Activated B cell treated with CpG ODN at 0.5 μM for 24 hours (primary cell): ENCODE measurements at places on chromosomes 2 and 18. TPM values are rescaled to one million over a fixed set of nuclear protein-coding genes. Genes with fewer than 3 reads are reported as not detected.

- no peak for DNase-seq
Observed at GRCh38 chr2:380772-381171, 92.9 kb upstream of the ALKAL2 start.

DNA sequence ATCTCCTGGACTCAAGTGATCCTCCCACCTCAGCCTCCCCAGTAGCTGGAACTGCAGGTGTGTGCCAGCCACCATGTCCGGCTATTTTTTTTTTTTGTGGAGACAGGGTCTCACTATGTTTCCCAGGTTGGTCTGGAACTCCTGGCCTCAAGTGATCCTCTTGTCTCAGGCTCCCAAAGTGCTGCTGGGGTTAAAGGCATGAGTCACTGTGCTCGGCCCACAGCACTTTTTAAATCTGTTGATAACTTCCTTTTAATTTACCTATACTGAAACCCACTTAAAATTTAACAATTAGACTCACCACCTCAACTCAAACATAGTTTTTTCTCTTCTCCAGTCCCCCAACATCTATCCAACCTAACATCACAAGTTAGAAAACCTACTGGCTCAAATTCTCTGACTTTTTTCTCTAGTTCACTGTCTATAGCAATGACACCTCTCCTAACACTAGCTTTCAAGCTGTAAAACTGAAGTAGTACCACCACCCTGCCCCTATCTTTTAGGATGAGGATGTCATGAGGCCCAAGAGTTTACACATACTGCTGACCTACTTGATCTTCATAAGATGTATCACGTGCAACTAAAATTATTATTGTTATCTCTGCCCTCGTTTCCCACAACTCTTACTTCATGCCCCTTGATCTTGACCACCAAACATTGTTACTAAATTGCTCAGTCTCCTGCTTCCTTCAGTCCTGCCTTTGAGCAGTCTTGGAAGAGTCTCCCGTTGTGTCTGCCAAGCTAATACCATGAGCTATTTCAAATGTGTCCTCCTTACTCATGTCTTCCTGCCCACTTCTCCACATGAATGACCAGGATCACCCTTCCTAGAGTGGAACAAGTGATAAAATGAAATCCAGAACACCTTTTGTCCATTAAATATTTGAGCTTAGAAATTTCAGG is 142.3 kb upstream of the ZFP36L2 start:
- no peak for DNase-seq

GRCh38 chr2:237885931-237886684 is 26.7 kb downstream of the RAMP1 start:
- no peak for DNase-seq

DNA sequence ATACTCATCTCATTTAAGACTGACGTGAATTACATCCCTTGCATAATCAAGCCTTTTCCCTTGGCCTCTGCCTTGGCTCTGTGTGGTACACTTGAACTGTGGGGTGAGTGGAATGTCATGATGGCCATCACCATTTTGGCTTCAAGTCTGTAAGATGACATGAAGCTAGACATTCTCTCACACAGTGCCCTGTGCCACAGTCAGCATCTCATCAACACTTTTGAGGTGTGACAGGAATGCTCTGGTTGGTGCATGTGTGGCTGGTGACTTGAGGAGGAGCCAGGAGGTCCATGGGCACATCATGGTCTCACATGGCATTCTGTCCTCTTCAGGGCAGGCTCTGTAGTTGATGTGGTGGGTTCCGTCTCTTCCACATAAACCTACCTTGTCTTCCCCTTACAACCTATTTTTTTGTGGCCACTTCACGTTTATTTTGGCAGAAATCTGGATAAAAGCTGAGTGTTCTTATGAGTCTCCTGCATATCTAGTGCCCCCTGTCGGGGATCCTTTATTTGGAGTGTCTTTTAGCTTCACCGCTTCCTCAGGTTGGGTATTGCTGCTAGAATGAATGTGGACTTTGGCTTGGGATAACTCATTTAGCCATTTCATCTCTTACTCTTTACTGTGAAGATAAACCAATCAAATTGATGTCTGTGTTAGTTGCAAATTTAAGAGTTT is 28.1 kb downstream of the MAP4K4 start:
- DNase-seq = no peak

- no peak for DNase-seq
Observed at GRCh38 chr2:29053223-29053622, 21.1 kb downstream of the PCARE start.

GRCh38 chr2:164692958-164693357 is 71.7 kb upstream of the GRB14 start:
- no peak for DNase-seq

DNA sequence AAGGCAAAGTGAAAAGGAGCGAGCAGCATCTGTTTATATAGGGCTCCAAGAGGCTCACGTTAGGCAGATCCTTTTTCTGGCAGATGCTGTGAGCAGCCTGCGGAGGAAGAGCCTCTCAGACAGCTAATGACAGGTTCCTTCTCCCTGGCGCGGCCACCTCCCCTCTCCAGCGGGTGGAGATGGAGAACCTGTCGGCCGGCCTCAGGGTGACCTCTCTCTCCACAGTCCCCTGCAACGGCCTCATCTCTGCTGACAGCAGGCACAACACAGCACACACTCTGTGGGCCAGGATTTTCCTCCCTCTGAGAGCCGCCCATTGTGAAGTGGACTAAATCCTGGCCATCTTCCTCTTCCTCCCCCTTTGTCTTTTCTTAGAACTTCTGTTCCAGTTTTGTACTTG is 119.8 kb downstream of the PRKCE start:
- DNase-seq = no peak

Gene RBM45
- total RNA-seq = 17.9 and 18.8 TPM in 2 replicates

GRCh38 chr18:37124516-37124915 is 295.6 kb downstream of the KIAA1328 start:
- DNase-seq = no peak

- no peak for DNase-seq
Observed at GRCh38 chr2:111028720-111029119, 92.0 kb upstream of the BCL2L11 start.

Gene DNAH6
- total RNA-seq = 0.34 and 0.82 TPM in 2 replicates

DNA sequence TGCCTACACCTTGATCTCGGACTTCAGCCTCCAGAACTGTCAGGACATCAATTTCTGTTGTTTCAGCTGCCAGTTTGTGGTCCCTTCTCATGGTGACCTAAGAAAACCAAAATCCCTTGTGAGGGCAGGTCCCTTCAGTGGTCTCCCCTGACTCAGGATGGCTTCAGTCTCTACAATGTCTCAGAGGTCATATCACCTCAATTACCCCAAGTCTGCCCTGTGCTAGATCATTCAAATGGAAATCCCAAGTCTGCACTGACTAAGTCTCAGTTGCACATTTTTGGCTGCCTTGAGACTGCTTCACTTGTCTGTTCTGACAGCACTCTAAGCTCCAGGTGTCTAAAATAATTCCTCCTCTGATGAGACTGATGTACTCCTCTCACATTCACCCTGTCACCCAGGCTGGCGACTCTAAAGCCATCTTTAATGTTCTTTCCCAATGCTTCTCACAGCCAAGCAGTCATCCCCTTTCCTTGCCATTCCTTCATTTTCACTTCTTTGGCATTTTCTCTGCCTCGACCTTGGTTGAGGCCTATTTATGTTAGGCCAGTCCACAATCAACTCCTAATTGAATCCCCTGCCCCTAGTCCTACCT is 470.8 kb downstream of the DLGAP1 start:
- no peak for DNase-seq

GRCh38 chr18:28974504-28974903 is 797.6 kb upstream of the CDH2 start:
- DNase-seq = no peak

Gene PLA2R1
- not detected in 2 replicates for total RNA-seq

GRCh38 chr2:240438810-240439697 is 3.6 kb downstream of the GPC1 start:
- no peak for DNase-seq

- no peak for DNase-seq
Observed at GRCh38 chr18:47746615-47747014, 183.8 kb downstream of the SMAD2 start.

DNA sequence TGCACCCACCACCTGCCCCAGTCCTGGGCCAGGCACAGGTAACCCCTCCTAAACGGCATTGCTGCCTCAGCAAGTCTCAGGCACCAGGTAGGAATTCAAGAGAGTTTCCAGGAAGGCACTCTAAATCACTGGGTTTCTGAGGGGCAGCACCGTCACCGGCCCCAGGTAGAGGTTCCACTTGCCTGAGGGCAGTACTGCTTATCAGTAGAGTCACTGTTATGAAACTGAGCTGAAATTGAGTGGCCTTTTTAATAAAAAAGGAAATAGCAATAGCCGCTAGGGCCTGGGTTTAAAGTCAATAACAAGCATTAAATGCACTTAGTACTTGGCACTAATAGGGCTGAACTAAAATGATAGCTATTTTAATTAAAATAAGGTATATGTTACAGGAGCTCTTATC is 653.7 kb downstream of the METTL4 start:
- no peak for DNase-seq

- no peak for DNase-seq
Observed at GRCh38 chr18:21632393-21632792, 20.3 kb downstream of the SNRPD1 start.

DNA sequence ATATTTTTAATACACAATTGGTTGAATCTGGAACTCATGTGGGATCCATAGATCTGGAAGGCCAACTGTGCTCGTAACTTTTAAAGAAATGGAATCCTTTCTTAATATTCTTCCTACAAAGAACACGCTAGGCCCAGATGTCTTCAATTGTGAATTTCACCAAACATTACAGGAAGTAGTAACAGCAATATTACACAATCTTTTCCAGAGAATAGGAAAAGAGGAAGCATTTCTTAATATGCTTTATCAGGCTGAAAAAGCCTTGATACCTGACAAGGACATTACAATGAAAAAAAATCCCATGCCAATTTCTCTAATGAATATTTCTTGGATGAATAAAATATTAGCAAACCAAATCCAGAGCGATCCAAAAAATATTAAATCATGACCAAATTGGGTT is 80.3 kb upstream of the HAAO start:
- DNase-seq = no peak

Gene TIGD1
- 8.1 and 8.8 TPM in 2 replicates for total RNA-seq

Gene BMP10
- not detected in 2 replicates for total RNA-seq

Gene SCYGR4
- not detected in 2 replicates for total RNA-seq

GRCh38 chr2:86750240-86750839 is 30.2 kb downstream of the RMND5A start:
- DNase-seq = no peak

Gene MAP2
- 1.4 and 1.9 TPM in 2 replicates for total RNA-seq

GRCh38 chr2:68483011-68483410 is 15.6 kb downstream of the APLF start:
- no peak for DNase-seq

DNA sequence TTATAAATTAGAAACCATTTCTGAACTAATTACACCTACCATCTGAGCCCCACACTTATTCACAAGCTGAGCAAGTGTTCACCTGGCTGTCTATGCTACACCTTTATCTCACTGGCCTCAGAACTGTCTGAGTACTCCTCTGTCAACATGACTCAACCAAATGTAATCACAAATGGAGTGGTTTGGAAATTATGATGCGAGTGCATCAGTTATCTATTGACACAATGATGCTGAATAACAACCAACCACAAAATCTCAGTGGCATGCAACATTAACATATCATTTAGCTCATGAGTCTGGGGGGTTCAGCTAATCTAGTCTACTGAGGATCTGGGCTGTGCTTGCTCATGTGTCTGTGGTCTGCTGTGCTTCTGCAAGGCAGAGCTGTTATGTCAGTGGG is 184.2 kb upstream of the NXPH2 start:
- no peak for DNase-seq

Gene MC4R
- not detected in 2 replicates for total RNA-seq

GRCh38 chr2:212926940-212927339 is 224.5 kb downstream of the IKZF2 start:
- no peak for DNase-seq

Gene ERICH2
- not detected in 2 replicates for total RNA-seq

DNA sequence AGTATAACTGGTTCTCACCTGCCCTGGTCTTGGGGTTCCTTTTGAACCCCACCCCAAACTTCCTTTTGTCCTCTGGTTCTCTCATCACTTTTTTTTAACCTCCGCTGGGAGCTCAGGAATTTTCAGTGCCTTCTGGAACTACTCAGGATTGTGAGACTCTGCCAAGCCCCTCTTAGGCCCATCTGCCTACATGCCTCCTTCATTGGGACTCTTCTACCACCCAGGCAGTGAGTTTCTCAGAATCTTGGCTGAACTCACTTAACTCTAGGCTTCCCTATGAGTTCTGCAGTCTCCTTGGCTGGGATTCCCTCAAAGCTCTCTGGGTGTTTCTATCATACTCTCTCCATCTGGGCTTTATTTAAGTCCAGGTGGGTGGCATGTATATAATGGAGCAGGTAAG is 86.3 kb downstream of the MDH1 start:
- DNase-seq = no peak

- DNase-seq = no peak
Observed at GRCh38 chr2:25089605-25090315, 47.9 kb downstream of the EFR3B start.

Gene GAD1
- not detected in 2 replicates for total RNA-seq

Gene PIGN
- total RNA-seq = 26.4 and 29.4 TPM in 2 replicates

GRCh38 chr18:24662412-24662821 is 202.0 kb downstream of the HRH4 start:
- no peak for DNase-seq

Gene CNDP1
- 0.15 and 0.33 TPM in 2 replicates for total RNA-seq

- no peak for DNase-seq
Observed at GRCh38 chr2:231259104-231259503, 60.7 kb downstream of the ARMC9 start.

GRCh38 chr18:42781298-42781815 is 334.1 kb downstream of the RIT2 start:
- no peak for DNase-seq

DNA sequence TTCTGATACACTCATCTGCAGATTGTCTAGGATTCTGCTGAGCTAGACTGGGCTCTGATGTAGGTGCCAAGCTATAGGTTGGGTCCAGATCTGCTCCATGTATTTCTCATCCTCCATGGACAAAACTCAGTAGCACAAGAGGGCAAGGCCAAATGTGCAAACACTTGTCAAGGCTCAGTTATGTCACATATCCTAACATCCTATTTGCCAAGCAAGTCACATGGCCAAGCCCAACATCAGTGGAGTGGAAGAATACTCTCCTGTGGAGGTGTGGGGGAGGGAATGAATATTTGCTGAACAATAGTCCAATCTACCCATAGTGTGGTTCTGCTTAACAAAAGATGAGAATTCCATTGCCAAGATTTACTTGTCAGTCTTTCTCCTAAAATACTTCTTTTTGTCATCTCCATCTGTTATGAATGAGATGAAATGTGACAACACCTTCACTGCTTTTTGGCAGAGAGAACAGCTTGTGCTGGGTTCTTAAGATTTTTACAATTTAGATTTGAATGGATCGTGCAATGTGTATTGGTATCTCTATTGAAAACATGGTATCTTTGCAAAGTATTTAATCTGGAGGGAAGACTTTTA is 89.9 kb downstream of the OXER1 start:
- DNase-seq = no peak

DNA sequence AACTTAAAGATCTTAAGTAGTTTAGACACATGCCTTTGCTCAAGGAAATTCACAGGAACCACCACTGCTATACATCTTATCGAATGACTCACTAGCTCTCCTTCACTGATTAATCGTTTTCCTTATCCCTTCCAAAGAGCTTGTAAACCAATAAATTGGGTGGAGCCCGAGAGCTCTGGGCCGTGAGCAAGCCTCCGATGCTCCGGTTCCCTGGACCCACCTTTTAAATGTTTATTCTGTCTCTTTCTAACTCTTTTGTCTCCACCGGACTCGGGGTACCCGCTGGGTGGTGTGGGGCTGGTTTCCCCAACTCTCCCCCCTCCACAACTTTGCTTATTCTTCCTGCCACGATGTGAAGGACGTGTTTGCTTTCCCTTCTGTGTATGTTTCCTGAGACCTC is 292.9 kb upstream of the TMEFF2 start:
- DNase-seq = no peak
